A549 (cell line): ENCODE measurements at places on chromosomes 1 and 21.

- no peak for DNase-seq
Measured at GRCh38 chr1:60664086-60664625, 418.2 kb upstream of the NFIA start.

DNA sequence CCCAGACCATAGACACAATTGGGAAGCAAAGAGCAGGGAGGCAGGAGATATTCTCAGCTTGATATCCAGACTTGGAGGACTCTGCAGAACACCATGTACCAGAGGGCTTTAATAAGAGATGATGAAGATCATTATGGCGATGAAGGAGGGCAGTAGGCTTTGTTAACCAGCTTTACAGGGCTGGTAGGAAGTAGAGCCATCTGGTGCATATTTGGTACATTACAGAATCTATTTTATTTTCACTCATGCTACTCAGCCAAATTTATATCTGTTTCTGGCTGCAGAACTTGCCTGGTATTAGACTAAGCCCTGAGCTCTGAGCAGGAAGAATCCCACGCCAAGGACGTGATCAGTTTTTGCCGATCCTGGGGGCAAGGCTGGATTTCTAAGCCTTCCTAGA is 61.8 kb upstream of the SYT6 start:
- no peak for DNase-seq

GRCh38 chr1:217539510-217539909 is 91.4 kb downstream of the GPATCH2 start:
- DNase-seq: no peak

GRCh38 chr1:12184008-12184681 is 17.4 kb downstream of the TNFRSF1B start:
- no peak for DNase-seq

DNA sequence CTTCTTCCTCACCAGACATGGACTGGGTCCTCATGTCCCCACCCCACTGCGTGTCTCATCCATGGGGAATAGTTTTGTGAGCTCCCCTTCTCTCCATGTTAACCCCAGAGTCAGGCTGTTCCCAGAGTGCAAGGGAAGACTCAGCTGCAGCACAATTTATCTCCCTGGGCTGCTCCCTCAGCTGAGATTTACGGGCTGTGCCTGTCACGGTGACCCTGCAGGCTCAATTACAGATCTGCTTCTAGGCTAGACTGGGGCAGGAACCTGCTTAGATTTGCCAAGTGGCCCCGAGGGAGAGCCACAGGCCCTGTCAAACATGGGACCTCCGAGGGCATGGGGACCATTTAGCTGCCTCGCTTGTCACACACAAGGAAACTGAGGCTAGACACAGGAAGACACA is 37.8 kb downstream of the CDCP2 start:
- no peak for DNase-seq

DNA sequence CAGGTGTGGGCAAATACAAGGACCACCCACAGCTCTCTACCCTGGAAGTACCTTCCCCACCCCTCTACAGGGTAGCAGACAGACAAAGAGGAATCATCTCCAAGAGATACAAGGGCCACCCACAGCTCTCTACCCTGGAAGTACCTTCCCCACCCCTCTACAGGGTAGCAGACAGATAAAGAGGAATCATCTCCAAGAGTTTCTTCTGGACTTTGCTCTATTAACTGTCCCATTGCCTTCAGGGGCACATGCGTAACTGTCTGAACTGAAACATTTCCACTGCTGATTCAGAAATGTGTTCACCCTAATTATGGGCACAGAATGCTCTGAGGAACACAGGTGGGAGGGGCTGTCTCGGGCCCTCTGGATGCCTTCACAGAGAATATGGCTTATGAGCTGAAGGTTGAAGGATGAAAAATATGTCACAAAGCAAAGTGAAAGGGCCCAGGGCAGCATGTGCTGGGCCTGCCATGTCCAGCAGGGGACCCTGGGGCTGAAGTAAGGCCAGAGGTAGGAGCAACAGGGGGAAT is 43.9 kb downstream of the ZNF281 start:
- no peak for DNase-seq

DNA sequence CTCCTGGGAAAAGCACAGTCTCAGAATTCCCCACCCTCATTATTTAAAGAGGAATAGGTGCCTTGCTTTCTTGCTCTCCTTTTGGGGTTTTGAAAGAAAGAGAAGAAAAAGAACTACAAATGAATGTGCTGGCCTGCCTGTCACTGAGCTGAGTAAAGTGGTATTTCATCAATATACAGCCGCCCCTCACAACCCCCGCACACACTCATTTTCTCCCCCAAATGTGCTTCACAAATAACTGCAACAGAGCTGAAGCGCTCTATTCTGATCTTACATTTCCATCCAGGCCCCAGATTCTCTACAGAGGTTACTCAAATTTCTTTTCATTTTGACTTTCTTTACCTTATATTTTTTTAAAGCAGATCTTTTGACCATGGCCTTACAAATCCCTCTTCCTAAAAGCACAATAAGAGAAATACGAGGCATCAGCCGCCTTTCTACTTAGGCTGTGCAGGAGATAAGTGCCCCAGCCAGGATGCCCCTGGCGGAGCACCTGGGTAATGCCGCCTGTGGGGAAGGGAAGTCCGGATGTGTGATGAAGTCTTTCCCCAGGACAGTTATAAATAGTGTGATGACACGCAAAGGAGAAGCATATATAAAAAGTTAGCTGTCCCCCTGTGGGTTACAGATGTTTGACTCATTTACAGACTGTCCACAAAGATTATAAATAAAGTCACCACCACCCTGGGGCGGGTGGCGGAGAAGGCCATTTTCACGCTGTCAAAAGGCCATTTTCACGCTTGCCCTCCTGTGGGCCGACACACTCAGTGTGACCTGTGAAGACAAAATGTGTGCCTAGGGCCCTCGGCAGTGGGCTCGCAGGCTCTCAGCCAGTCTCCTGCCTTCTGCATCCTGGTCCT is 6.5 kb downstream of the KCNN3 start:
- peak; percentile 72 for DNase-seq

DNA sequence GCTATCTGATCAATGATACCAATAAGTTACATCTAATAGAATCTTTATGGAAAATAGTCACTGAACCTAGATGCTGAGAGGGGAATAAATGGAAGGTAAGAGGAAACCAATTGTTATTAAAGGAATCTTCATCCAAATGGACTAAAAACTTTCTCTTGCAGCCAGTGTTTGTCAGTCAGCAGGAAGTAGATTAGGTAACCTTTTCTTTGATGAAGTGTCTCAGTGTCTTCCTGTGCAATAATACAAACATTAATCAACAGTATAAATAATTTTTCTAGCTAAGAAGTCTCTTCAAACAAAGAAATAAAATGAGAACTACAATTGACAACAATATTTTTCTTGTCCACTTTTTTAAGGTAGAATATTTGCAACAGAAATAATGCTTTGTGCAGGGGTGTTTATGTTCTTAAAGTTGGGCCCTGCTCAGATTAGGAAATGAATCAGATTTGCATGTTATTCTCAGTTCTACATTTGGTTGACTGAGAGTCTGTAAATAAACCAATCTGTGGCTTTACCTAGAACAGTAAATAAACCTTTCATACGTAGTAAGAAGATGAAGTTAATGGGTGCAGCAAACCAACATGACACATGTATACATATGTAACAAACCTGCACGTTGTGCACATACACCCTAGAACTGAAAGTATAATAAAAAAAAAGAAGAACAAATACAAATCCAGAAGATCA is 391.4 kb downstream of the MRPL39 start:
- DNase-seq: no peak

DNA sequence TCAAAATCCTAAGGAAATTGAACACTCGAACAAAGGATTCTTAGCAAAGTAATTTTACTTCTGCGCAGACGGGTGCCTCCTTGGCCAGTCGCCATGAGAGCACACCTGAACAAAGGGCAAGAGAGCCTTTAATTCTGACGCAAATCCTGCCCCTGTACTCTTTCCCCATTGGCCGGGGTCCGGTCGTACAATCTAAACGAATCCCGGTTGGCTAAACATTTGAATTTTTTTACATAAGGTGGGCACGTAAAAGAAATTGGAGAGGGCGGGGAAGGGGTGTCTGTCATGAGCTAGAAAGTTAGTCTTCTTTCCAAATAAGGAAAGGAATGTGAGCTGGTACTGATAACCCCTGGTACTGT is 8.2 kb upstream of the IL22RA1 start:
- no peak for DNase-seq

GRCh38 chr21:42093991-42094421 is 22.9 kb downstream of the UMODL1 start:
- no peak for DNase-seq

DNA sequence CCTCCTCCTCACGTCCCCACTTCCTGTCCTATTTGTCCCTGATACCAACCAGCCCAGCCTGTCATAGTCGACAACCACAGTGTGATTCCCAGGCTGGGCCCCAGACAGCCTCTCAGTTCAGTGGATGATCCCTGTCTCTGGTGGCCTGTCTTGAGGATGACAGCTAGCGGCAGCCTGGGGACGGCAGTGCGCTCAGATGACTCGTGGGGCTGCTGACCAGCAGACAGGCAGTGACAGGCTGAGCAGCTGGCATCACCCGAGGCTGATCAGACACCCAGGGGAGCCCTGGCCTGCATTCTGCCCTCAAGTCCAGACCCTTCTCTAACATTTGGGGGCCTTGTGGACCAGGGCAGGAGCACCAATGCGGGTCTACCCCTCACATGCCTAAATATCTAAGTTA is 21.0 kb downstream of the NKAIN1 start:
- no peak for DNase-seq

DNA sequence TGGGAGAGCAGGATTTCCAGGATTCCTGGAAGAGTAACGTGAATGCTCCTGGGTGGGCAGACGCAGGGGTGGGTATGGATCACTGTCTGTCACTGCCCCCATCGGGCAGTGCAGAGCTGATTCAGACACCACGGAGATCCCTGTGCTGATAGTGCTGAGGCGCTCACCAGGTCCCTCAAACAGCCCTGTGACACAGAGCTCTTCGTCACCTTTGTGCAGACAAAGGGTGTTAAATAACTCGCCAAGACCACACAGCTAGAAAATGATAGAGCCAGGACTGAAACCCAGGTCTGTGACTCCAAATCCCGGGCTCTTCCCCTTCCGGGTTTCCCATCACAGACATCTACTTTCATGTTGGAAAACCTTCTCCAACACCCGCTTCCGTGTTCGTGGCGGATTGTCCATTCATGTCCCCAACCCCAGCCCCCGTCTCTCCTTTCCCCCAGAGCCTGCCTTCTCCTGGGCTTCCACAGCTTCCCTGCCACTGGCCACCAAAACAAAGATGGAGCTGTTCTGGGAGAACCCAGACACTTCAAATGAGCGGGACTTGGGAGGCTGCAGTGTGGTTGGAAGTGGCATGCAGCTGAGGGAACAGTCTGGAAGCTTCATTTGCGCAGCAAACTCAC is 2.6 kb downstream of the EFHD2 start:
- DNase-seq: no peak

DNA sequence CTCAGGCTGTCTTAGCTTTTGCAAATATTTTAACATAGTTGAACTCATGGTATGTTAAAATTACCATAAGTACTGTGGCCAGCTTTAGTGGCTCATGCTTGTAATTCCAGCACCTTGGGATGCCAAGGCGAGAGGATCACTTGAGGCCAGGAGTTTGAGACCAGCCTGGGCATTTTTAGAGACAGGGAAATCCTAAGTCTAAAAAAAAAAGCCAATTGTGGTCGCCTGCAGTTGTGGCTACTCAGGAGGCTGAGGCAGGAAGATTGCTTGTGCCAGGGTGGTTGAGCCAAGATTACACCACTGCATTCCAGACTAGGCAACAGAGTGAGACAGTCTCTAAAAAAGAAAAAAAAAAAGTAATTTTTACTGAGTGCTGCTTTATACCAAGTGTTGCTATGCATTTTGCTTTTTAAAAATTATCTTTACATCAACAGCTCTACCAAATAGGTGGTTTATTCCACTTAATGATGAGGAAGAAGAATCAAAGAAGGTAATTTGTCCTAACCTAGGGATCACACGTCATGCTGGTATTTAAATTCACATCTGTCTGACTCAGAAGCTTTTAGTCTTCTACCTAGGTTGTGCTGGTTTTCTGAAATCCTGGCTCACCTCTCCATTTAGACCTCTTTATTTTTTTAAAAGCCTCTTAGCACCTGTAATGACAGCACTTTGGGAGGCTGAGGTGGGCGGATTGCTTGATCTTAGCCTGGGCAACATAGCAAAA is 16.8 kb downstream of the PPP1R12B start:
- no peak for DNase-seq

DNA sequence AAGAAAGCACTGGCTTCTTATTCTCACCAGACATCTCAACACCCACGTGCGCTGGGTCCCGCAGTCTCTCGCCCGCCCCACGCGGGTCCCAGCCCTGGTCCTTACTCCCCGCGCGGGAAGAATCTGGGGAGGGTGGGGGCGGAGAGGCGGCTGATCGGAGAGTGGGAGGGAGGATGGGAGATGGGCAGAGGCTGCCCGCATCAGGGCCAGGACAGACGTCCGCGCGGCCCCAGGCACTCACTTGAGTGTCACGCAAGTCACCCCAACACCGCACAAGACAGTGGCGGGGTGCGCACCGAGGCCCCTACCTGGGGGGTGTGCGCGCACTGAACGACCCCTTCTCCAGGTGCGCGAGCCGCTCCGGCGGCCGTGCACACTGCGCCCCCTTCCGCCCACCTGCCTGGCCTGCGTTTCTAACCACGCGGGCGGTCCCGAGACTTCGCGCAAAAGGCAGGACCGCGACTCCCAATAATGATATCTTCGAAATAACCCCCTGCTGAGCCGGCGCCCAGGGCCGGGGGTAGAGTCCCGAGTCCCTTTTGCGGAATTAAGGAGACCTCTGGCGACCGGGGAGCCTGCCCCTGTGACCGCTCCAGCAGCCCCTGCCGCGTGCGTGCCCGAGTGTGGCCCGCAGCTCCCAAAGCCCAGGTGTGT is 6.0 kb upstream of the SIM2 start:
- no peak for DNase-seq

GRCh38 chr1:31216016-31216415 is 23.7 kb downstream of the NKAIN1 start:
- DNase-seq: no peak

GRCh38 chr1:92708368-92708950 is 76.4 kb downstream of the EVI5 start:
- DNase-seq: no peak

GRCh38 chr1:13512472-13512871 is 1.3 kb downstream of the LRRC38 start:
- DNase-seq: no peak

- peak; percentile 74 for DNase-seq
Measured at GRCh38 chr1:86380257-86380861, 15.8 kb downstream of the ODF2L start.

DNA sequence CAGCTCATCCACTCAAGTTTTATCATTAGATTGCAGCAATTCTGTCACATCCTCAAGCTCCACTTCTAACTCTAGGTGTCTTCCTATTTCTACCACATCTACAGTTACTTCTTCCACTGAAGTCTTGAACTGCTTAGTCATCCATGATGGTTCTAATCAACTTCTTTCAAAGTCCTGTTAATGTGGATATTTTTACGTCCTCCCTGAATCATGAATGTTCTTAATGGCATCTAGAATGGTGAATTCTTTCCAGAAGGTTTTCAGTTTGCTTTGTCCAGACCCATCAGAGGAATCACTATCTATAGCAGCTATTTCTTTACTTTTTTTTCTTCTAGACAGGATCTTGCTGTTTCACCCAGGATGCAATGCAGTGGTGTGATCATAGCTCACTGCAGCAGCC is 78.0 kb upstream of the RNPC3 start:
- DNase-seq: no peak

GRCh38 chr1:102529446-102529845 is 532.7 kb upstream of the OLFM3 start:
- no peak for DNase-seq
